ENCODE measurements at places on chromosomes 6 and 20. TPM values are rescaled to one million over a fixed set of nuclear protein-coding genes. Genes with fewer than 3 reads are reported as not detected.

DNA sequence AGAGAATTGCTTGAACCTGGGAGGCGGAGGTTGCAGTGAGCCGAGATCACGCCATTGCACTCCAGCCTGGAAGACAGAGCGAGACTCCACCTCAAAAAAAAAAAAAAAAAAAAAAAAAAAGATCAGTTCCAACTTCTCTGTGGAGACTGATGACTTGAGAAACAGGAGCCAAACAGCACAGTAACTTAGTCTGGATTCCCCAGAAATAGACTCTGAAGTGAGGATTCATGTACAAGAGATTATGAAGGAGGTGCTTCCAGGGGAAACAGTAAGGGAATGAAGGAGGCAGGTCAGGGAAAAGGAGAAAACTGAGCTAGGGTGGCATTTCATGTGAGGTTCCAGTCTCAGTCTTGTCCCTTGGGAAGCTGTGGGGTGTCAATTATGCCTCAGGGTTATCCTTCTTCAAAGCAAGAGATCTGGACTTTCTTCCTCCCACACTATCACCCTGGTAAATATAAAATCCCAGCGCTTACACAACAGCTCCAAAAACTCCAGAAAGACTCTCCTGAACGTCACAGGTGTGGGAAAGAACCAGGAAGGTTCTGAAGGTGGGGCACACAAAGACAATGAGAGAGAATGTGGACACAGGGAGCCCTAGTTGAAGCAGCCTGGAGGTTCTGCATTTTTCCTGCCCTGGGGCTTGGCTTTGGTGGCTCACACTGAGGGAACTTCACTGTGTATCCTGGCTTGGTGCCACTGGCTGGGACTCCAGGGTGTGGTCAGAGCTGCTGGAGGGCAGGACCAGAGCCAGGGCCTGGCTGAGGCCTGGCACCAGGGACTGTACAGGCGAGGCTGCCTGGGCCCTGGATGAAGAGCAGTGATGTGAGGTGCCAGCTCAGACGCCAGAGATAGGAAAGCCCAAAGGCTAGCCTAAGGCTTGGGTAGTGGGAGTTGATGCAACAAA is 46.8 kb downstream of the PCNA start:
- no peak for DNase-seq

Gene ESR1
- 4.7 TPM for total RNA-seq

DNA sequence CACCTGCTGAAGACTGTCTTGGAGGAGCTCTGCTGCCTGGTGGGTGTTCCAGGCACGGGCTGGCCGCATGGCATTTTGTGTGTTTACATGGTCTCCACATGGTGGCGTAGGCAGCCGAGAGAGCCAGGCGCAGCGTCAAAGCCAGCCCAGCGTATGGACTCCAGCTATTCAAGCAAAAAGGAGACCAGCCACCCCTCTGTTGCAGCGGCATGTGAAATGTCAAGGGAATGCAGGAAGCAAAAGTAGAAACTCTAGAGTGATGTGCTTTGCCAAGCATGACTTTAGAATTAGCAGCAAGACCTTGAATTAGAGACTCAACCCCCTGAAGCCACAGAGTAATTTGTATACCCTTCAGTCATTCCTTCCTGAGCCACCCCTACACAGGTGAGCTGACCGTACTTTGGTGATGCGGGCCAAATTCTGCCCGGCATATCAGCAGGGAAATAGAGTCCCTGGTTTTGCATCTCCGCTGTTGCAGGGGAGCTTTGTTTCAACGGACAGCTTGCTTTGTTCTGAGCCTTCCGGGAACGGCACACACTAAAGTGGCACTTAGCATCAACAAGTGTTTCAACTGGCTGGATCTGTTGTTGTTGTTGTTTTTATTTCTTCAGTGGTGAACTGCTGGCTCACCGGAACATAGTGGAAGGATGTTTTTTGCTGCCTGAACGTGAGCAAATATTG is 48.5 kb downstream of the FNDC1 start:
- DNase-seq = no peak

Gene DTNBP1
- 22.4 TPM for total RNA-seq

GRCh38 chr20:17783671-17784070 is 83.9 kb downstream of the BANF2 start:
- DNase-seq = no peak

Data from CD4-positive, CD25-positive, alpha-beta regulatory T cell (primary cell).